ENCODE measurements at places on chromosomes 7 and 10.

DNA sequence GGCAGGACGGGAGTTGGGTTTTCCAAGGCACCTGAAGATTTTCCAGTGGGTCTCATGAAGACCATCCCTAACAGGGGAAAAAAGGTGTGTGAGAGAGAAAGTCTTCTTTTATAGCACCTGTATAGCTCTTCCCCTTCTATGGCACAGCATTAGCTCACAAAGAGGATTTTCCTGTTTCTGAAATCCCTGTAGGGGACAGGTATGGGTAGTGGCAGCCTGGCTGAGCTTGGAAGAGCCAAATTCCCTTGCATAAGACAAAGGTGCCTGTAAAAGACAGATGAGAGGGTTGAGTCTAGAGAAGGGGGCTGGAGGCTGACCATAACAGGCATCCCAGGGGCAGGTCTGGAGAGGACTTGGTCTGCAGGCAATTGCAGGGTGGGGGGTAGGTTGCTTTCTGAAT is 63.7 kb downstream of the COL13A1 start:
- DNase-seq: no peak

- no peak for DNase-seq
These were observed 21.8 kb downstream of the SLIT1 start for GRCh38 chr10:97163781-97164501.

DNA sequence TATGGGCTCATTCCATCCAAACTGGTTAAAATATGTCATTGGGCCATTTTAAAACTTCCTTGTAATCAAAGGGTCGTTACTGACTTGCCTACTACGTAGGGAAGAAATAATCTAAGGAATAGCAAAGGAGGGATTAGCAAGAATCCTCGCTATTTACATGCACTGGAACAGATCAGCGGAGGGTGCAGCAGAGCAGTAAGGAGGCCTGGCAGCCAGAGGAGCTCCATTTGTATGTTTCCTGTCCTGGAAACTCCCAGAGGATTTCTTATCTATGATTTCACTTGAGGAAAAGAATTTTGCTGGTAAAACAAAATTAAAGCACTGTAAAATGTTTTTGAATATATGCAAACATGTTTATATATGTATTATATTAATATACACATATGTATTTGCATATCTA is 107.3 kb downstream of the TPK1 start:
- DNase-seq: no peak

- DNase-seq: no peak
These were observed 36.3 kb downstream of the SUFU start for GRCh38 chr10:102540023-102540422.

- DNase-seq: no peak
These were observed 13.6 kb upstream of the ANK3 start for GRCh38 chr10:60403168-60403873.

DNA sequence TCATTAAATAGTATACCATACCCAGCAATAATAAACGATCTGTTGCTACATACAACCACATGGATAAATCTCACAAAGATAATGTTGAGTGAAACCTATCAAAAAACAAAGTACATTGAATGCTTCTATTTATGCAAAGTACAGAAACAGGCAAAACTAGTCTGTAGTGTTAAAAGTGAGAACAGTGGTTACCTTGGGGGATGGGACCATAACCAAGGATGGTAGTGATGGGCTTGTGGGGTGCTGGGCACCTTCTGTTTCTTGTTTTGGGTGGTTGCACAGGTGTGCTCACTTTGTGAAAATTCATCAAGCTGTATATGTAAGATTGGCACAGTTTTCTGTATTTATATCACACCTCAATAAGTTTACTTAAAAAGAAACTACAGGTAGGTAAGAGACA is 105.7 kb downstream of the ATE1 start:
- no peak for DNase-seq

Measured in activated T-cell treated with anti-CD3 and anti-CD28 coated beads for 1 hour (primary cell).